Type B pancreatic cell (in vitro differentiated cells): ENCODE measurements at places on chromosomes 6 and 20.

DNA sequence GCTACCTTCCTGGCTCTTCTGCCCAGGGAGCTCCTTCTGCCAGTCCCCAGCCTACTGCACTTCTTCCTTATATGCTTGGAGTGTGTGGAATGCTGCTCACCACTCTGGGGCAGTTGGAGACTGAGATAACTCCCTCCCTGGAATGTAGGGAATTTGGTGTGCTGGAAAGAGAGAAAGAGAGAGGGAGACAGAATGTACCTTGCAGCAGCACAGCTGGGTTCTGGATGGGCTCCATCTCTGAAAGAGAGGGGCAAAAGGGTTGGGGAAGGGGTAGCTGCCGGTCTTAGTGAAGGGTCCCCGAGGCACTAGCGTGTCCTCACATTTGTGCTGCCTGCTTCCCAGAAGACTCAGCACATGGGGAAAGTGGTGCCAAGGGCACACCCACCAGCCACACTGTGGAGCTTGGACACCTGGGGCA, 40.2 kb upstream of the DDR1 start:
- H3K4me3 ChIP-seq: peak overlapping the region; percentile 39
- peaks cover 61% of the 10 kb centered on the region for H3K4me1 ChIP-seq
- no peaks in the 10 kb centered on the region for H3K36me3 ChIP-seq
- H3K27me3 ChIP-seq: no peaks in the 10 kb centered on the region
- H3K27ac ChIP-seq: peak overlapping the region; percentile 58
- DNase-seq: no peak

GRCh38 chr20:61789329-61789728, 276.4 kb downstream of the TAF4 start:
- DNase-seq: no peak
- peaks cover 10% of the 10 kb centered on the region for H3K4me1 ChIP-seq
- no peak overlapping the region for H3K4me3 ChIP-seq
- peaks cover 9% of the 10 kb centered on the region for H3K27me3 ChIP-seq
- no peaks in the 10 kb centered on the region for H3K36me3 ChIP-seq

DNA sequence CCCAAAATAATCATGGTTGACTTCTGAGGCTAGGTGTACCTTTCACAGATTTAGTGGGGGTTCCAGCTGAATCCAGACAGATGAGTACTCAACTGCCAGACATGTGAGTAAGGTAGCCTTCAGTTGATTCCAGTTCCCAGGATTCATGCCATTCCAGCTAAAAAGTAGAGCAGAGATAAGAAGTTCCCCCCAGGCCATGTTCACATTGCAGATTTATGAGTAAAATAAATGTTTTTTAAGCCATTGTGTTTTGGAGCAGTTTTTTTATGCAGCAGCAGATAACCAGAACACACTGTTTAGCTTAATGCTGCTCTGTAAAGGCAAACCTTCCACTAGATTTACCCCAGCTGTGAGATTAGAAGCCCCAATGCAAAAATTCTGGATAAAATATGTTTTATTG, 245.0 kb downstream of the RFPL4B start:
- no peak overlapping the region for H3K27ac ChIP-seq
- peaks cover 9% of the 10 kb centered on the region for H3K4me1 ChIP-seq

DNA sequence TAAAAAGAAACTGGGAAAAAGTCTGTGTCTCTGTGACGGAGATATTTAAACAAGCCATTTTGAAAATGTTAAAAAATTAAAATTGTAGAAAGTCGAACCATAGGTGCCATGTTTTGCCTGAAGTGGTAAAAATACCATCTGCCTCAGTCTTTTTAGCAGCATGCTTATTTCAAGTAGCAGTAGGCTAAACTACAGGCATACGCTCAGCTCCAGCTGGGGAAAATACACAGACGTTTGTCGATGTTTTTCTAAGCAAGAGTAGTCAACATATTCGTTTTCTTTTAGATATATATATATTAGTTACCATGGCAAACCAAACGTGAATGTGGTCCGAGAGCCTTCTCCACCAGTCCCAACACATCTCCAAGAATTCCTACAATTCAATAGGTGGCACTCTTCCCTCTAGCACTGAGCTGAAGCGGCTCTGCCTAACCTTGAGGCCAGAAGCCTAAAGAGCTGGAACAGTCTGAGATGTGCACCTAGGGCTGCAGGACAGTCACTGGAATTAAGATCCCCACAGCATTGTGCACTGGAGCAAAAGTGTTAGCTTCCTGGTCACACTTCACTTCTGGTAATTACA, 70.2 kb upstream of the BEND3 start:
- no peak overlapping the region for H3K27ac ChIP-seq
- no peaks in the 10 kb centered on the region for H3K27me3 ChIP-seq
- H3K4me3 ChIP-seq: no peak overlapping the region
- DNase-seq: no peak

DNA sequence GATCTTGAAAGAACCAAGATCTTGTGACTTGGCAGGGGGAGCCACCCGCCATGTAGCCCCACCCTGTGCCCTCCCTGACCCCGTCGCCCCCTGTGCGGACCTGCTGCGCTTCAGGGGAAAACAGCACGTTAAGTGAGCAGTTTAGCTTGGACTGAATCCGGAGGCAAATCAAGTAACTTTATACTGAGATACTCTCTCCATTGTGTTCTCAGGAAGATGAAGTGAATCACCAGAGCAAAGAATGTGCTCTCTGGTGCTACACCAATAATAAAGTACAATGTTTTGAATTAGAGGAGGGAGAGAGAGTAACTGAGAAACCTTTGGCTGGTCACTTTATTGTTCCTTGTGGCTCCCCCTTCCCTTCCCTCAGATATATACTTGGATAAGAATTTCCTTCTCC, 83.4 kb downstream of the TXNDC5 start:
- no peak overlapping the region for H3K27ac ChIP-seq
- DNase-seq: no peak
- peaks cover 5% of the 10 kb centered on the region for H3K27me3 ChIP-seq
- H3K36me3 ChIP-seq: no peaks in the 10 kb centered on the region
- no peak overlapping the region for H3K4me3 ChIP-seq

DNA sequence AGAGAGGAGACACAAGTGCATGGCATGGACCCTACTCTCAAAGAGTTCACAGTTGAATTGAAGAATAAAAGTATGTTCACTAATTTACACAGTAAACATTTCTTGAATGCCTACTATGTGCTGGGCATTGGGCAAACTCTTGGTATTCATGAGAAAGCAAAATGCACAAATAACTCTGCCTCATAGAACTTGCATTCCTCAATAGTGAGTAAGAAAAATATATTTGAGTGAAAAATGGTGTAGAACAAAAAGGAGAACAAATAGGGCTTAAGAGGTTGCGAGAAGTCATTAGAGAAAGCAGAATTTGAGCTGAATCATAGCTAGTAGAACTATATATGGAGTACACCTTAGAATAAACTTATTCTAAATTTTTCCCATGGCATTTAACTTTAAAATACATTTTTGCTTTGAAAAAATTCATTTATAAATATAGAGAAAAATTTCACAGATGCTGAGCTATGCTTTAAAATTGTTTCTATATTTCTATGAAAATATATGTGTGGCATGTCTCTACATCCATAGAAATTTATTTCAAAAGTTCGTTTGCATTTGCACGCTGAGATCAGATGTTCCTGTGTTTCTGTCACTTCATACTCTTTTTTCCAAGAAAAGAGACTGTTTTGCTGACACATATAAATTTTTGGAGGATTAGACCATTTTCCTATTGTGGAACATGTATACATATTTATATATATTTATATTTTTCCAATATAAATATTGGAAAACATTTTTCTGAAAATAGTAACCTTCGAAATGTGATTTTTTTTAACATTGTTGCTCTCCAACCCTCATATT, 236.1 kb downstream of the KCNQ5 start:
- H3K27ac ChIP-seq: no peak overlapping the region
- no peaks in the 10 kb centered on the region for H3K27me3 ChIP-seq
- no peak for DNase-seq
- H3K4me1 ChIP-seq: no peaks in the 10 kb centered on the region

DNA sequence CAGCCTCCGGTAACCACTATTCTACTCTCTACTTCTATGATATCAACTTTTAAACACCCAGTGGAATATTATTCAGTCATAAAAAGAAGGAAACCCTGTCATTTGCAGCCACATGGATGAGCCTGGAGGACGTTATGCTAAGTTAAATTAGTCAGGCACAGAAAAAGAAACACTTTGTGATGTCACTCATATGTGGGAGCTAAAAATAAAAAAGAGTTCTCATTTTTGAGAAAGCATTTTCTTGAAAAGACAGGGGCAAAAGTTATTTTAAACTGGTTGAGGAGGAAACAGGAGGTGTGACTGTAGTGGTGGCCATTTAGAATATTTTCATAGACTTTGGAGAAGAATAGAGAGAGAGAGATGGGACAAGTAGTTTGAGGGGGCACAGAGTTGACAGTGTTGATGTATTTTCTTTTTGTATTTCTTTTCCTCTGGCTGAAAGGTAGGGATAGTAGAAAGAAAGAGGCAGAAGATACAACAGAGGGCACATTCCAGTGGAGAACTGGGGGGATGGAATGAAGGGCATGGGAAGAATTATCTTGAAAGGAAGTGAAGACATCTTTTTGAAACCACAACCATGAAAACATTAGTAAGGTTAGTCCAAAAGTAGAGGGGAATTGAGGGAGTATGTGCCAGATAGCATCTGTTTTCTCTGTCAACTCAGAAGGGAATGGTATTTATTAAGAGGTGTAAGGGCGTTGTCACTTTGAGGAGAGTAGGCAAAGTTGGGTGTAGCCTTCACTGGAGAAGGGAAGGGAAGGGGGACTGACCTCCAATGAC, 181.3 kb upstream of the GMDS start:
- peaks cover 5% of the 10 kb centered on the region for H3K4me1 ChIP-seq
- H3K36me3 ChIP-seq: no peaks in the 10 kb centered on the region
- no peak for DNase-seq
- no peaks in the 10 kb centered on the region for H3K27me3 ChIP-seq
- H3K4me3 ChIP-seq: no peak overlapping the region

- H3K36me3 ChIP-seq: peaks cover 16% of the 10 kb centered on the region
- H3K4me3 ChIP-seq: no peak overlapping the region
- no peak overlapping the region for H3K27ac ChIP-seq
- H3K27me3 ChIP-seq: no peaks in the 10 kb centered on the region
Observed at GRCh38 chr6:158500016-158500735, 59.7 kb upstream of the TMEM181 start.

GRCh38 chr20:20806121-20807095, 94.0 kb upstream of the RALGAPA2 start:
- no peaks in the 10 kb centered on the region for H3K36me3 ChIP-seq
- no peak for DNase-seq
- no peak overlapping the region for H3K27ac ChIP-seq
- H3K4me1 ChIP-seq: no peaks in the 10 kb centered on the region
- H3K27me3 ChIP-seq: peaks cover 24% of the 10 kb centered on the region
- no peak overlapping the region for H3K4me3 ChIP-seq

DNA sequence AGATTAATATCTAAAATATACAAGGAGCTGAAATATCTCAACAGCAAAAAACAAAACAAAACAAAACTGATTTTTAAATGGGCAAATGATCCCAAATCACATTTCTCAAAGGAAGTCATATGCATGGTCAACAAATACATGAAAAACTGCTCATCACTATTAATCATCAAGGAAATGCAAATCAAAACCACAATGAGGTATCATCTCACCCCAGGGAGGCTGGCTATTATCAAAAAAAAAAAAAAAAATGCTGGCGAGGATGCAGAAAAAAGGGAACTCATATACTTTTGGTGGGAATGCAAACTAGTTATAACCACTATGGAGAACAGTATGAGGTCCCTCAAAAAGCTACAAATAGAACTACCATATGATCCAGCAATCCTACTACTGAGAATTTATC, 34.6 kb downstream of the REPS1 start:
- H3K4me1 ChIP-seq: peaks cover 14% of the 10 kb centered on the region
- no peak overlapping the region for H3K4me3 ChIP-seq
- H3K27ac ChIP-seq: no peak overlapping the region

- no peak for DNase-seq
- H3K36me3 ChIP-seq: no peaks in the 10 kb centered on the region
- H3K4me1 ChIP-seq: no peaks in the 10 kb centered on the region
- H3K27me3 ChIP-seq: peaks cover 11% of the 10 kb centered on the region
Observed at GRCh38 chr6:144177726-144178125, 27.4 kb downstream of the STX11 start.
